ENCODE measurements at places on chromosomes 13 and 19.
A peak's percentile ranks its signal among the peaks of the same experiment; 100 is the strongest.

GRCh38 chr19:11612816-11613511 is 15.7 kb downstream of the ZNF627 start:
- DNase-seq: no peak

- no peak for DNase-seq
Observed at GRCh38 chr19:46067691-46068090, 26.9 kb upstream of the IGFL4 start.

DNA sequence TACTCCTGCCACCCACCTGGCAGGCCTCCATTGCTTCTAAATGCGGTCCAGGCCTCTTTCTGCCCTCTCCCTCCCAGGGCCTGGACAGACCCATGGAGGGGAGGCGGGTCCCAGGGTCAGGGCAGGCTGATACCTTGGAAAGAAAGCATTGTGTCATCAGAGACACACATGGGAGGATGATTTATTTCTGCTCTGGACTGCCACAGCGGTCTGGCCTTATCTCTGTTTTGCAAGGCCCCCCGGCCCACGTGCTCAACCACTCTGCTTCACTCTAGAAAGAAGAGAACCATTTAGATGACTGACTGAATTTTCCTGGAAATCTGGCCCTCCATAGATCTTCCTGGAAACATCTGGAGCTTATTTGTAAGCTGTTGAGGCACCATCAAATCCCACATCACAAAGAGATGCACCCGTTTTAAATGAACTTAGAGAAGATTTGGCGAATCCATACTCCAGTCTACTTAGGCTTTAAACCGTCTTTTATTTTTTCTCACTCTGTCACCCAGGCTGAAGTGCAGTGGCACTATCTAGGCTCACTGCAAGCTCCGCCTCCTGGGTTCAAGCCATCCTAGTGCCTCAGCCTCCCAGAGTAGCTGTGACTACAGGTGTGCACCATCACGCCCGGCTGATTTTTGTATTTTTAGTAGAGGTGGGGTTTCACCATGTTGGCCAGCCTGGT is 48.3 kb upstream of the URI1 start:
- DNase-seq: no peak

DNA sequence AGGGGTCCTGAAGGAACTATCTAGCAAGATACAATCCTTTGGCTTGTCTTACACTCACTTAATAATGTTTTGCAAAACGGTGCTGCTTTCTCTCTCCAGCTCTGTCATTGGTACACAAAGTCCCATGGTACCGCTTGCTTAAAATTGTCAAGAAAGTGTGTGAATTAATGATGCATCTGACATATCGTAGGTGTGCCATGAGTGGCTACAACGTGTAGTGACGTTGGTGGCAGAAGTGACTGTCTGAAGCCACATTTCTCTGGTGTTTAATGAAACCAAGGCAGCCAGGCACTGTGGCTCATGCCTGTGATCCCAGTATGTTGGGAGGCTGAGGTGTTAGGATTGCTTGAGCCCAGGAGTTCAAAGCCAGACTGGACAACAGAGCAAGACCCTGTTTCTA is 2.6 kb downstream of the HSH2D start:
- no peak for DNase-seq

GRCh38 chr13:61276401-61276800 is 139.2 kb downstream of the PCDH20 start:
- no peak for DNase-seq

GRCh38 chr13:32041429-32041828 is 9.9 kb downstream of the FRY start:
- no peak for DNase-seq

- no peak for DNase-seq
Observed at GRCh38 chr13:48131533-48131932, 36.6 kb upstream of the MED4 start.

GRCh38 chr19:40611096-40611495 is 9.9 kb downstream of the LTBP4 start:
- DNase-seq: no peak

DNA sequence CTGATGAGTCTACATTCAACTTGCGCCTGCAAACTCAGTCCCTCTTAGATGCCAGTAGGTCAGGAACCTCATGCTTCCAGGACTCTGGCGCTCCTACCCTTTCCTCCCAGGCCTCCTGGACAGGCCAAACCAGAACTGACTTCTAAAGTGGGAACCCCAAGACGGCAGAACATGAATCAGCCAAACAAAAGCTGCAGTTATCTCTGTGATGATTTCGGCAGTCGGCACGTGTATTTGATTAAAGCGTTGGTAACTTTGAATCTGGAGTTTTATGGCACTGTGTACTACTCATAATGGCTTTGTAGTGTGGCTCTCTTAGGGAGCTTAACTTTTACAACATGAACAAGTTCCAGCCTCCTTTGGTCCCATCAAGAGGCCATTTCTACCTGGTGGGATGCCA is 13.7 kb downstream of the ACTN4 start:
- no peak for DNase-seq

DNA sequence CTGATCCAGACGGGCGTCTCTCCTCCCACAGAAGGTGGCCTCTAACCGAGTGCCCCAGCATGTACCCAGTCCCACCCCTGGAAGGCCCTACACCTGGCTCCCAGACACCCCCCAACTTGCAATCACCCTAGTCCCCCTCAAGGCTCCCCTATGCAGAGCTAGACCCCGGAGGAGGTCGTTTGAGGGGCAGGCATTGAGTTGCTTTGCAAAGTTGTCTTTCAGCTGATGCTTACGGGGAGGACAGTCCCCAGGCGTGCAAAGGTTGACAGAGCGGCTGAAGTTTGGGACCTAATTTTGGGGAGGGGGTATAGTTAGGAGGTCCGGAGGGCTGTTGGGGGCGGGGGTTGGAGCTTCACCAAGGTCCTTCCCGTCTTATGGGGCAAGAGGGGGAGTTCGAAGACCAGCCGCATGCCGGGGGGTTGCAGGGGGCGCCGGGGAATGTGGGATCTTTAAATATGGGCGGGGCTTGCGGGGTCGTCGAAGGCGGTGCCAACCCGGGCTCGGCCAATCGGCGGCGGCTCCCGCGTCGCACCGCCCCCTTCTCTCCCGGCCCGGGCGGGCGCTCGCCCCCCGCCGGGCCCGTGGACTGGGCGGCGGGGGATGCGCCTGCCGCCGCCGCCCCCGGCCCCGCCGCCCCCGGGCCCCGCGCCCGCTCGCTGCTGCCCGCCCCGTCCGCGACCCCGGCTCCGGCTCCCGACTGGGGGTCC is at the start of gene KCNN1:
KCNN1 (plus strand) TSS at position 558 of the 707 bp plus-strand sequence. CDS start 6,782 bp downstream, outside the sequence.
- DNase-seq: no peak

DNA sequence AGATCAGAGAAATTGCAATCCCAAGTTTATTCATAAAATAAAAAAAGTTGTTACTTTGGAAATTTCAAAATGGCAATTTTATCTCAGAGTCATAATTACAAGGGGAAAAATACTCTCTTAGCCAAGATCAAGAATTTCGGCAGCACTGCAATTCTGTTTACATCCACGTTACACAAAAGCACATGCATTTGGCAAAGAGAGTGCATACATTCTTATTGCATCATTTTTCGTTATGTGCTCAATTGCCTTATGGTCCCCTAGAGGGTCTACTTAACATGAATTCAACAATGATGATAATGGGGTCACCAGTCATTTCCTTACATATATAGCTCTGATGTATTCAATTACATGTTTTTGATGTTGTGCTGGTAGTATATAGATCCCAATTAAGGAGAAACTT is 498.0 kb downstream of the DIAPH3 start:
- DNase-seq: no peak

- DNase-seq: no peak
Observed at GRCh38 chr19:11861301-11861700, 12.8 kb downstream of the ZNF439 start.

DNA sequence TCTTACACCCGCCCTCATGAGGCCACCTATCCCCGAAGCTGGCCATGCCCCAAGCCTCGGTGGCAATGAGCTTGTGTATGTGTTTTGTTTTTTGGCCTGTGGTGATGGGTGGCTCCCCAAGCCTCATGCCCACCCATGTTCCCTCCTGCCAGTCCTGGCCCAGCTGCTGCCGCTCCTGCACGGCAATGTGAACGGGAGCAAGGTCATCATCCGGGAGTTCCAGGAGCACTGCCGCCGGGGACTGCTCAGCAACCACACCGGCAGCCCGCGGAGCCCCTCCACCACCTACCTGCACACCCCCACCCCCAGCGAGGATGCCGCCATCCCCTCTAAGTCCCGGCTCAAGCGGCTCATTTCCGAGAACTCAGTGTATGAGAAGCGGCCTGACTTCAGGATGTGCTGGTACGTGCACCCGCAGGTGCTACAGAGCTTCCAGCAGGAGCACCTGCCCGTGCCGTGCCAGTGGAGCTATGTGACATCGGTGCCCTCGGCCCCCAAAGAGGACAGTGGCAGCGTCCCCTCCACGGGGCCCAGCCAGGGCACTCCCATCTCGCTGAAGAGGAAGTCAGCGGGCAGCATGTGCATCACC is 24.6 kb downstream of the UBXN6 start:
- DNase-seq: no peak

DNA sequence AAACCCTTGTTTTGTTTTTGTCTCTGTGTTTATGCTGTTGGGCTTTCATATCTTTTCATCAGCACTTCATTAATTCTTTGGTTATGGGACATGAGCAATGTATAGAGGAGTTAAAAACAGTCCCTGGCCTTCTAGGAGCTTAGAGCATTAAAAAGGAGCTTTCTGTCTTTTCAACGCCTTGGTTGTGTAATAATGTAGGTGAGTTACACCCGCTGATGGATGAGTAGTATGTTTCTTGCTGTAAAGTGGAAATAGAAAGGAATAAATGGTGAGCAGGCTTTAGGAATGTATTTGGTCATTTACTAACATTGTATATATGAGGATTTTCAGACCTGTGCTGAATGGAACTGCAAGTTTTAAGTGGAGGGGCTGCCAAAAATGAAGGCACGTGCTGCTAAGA is 121.5 kb upstream of the RNF113B start:
- no peak for DNase-seq

DNA sequence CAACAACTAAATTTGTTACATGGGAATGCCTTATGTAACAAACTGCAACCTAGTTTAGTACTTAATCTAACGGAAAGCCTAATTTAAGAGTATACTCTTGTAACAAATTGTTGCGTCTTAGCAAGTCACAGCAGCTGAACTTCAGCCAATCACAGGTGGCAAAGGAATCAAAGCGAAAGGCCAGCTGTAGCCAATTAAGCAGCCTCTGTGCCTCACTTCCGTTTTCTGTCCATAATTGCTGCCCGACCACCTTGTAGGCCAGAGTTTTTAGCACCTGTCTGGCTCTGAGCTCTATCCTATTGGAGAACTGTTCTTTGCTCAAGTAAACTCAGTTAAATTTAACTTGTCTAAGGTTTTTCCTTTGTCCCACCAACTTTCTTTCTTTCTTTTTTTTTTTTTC is 18.1 kb upstream of the HSPH1 start:
- no peak for DNase-seq

GRCh38 chr19:55651236-55651635 is 3.2 kb downstream of the CCDC106 start:
- no peak for DNase-seq

DNA sequence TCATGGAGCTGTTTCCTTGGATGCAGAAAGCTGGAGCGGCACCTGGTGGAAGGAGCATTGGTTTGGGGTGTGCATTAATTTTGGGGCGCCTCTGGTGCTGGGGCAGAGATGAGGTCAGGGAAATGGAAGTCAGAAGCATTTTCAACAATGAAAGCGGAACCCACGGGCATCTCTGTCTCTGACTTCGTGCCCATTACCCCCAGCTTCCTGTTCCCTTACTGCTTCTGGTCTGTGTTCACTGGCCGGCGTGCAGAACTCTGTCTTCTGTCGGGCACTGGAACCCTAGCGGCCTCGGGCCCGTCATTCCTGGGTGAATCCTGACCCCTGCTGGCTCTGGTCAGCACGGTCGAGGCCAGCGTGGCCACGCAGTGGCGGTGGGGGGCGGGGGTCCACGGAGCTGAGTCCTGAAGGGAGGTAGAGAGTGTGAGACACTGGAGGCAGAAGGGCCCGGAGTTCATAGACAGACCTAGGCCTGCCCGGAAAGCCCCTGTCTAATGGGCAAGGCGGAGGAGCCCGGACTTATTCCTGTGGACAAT is 7.9 kb upstream of the LINGO3 start:
- peak; percentile 36 for DNase-seq

Data from activated T-cell treated with anti-CD3 and anti-CD28 coated beads, Interleukin-2, amount 50 U/mL, for 72 hours (primary cell).